Ovary (tissue), 10 donors: ENCODE measurements at places on chromosomes 3 and 15. TPM values are rescaled to one million over a fixed set of nuclear protein-coding genes. Genes with fewer than 3 reads are reported as not detected.

GRCh38 chr15:91338766-91339165 is 238.7 kb downstream of the SV2B start:
- no peaks in the 10 kb centered on the region for H3K36me3 ChIP-seq
- no peak overlapping the region for H3K27ac ChIP-seq
- DNase-seq: no peak
- no peaks in the 10 kb centered on the region for H3K4me1 ChIP-seq

TTLL13 gene
- total RNA-seq: 0.13 TPM

- DNase-seq: no peak
- peak overlapping the region; percentile 46 for H3K4me3 ChIP-seq
- no peaks in the 10 kb centered on the region for H3K36me3 ChIP-seq
- H3K4me1 ChIP-seq: peaks cover 9% of the 10 kb centered on the region
These were observed 13.7 kb downstream of the NR2F2 start for GRCh38 chr15:96344060-96344705.

DNA sequence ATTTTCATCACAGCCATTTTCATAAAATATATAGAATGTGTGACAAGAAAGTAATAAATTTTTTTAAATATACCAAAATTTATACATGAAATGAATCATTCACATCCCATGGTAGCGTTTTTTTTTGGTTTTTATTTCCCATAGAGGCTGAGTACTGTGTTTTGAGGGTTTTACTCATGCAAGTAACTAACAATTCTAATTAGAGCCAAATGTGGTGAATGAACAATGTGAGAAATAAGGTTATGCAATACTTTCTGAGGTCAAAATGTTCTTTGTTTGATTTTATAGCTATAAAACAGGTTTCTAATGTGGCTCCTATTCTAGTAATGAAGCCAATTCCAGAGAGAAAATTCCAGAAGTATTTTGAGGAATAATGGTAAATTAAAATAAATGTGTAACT is 386.8 kb downstream of the TBC1D5 start:
- no peak for DNase-seq
- no peak overlapping the region for H3K27ac ChIP-seq
- no peaks in the 10 kb centered on the region for H3K36me3 ChIP-seq
- H3K4me1 ChIP-seq: peaks cover 1% of the 10 kb centered on the region

- no peaks in the 10 kb centered on the region for H3K27me3 ChIP-seq
- H3K4me1 ChIP-seq: peaks cover 58% of the 10 kb centered on the region
- peak; percentile 42 for DNase-seq
- no peaks in the 10 kb centered on the region for H3K36me3 ChIP-seq
- no peak overlapping the region for H3K4me3 ChIP-seq
These were observed 15.5 kb downstream of the BMF start for GRCh38 chr15:40092979-40093869.

ATP13A5 gene
- not detected for total RNA-seq

TRPC1 gene
- 20.2 TPM for total RNA-seq

GRCh38 chr15:60752973-60753720 is 274.2 kb upstream of the ICE2 start:
- no peak overlapping the region for H3K4me3 ChIP-seq

- H3K27ac ChIP-seq: no peak overlapping the region
- no peaks in the 10 kb centered on the region for H3K4me1 ChIP-seq
- no peak overlapping the region for H3K4me3 ChIP-seq
- H3K36me3 ChIP-seq: no peaks in the 10 kb centered on the region
These were observed 12.5 kb upstream of the GK5 start for GRCh38 chr3:142237891-142238290.

- H3K27ac ChIP-seq: no peak overlapping the region
- no peak for DNase-seq
- H3K4me3 ChIP-seq: no peak overlapping the region
- H3K27me3 ChIP-seq: no peaks in the 10 kb centered on the region
These were observed 101.8 kb downstream of the NECTIN3 start for GRCh38 chr3:111173328-111173900.

GPR171 gene
- total RNA-seq: 0.99 TPM

EAF2 gene
- total RNA-seq: 2.1 TPM

DNA sequence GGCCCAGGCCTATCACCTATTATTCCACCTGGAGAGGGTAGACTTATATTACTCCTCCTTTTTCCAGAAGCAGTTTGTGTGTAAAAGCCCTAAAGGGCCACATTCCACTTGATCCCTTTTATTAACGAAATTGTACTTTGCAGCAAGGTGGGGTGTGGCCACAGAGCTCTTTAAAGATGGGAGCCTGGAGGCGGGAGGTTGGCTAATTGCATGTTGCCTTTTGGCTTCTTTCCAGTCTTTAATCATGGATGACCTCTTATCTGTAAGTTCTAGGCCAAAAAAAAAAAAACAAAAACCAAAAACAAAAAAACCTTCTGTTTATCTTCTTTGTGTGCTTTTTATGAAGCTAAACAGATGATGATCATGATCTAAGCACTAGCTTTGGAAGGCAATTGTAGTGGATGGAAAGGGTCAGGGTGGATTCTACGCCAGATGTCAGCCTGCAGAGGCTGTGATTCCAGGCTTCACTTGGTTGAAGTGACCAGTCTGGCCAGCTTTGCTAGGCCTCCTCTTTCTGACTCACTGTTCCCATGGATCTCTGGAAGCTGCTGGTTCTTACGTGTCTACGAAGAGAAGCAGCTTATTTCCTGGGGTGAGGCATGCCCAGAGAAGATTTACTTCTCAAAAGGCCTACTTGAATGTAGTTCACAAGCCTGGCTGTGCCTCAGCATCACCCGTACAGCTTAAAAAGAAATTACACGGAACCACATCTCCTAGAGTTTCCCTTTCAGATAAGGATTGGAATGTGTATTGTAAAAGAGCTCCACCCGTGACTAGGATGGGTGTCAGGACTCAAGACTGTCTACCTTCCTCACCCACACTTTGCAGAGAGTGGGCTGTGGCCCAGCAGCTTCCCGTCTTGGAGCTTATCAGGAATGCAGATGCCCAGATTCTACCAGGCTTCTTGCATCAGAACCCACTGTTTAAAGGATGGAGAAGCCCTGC is 330.9 kb upstream of the C2CD4B start:
- H3K27me3 ChIP-seq: no peaks in the 10 kb centered on the region
- H3K4me1 ChIP-seq: peaks cover 9% of the 10 kb centered on the region
- no peak overlapping the region for H3K27ac ChIP-seq
- H3K4me3 ChIP-seq: no peak overlapping the region
- H3K36me3 ChIP-seq: no peaks in the 10 kb centered on the region

- H3K4me1 ChIP-seq: no peaks in the 10 kb centered on the region
- H3K36me3 ChIP-seq: no peaks in the 10 kb centered on the region
- DNase-seq: no peak
- H3K27me3 ChIP-seq: no peaks in the 10 kb centered on the region
These were observed 458.3 kb downstream of the MFSD1 start for GRCh38 chr3:159260049-159260662.

CLSTN2 gene
- 208 TPM for total RNA-seq

SLC6A6 gene
- 51.9 TPM for total RNA-seq

DNA sequence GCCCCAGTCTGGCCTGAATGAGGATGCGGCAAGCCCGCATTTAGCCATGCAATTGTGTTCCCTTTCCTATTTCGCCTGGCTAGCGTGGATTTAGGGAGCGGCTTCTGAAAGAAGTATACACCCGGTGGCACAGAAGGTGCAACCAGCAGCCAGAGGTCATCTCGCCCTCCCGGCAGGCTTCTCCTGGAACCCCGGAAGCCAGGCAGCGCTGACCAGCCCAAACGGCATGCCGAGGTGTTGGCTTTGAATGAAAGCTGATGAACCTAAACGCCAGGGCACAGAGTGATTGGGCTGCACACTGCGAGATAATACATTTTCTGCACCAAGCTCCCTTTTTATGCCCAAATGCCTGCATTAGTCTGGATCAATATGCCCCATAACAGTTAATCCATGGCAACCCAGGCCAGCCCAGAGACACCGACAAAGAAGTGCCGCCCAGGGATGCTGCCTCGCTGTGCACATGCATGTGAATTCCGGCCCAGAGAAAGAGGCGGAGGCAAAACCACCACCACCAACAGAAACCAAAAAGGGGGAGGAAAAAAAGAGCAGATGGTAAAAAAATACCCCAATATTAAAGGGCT is 1.4 kb downstream of the SRGAP3 start:
- no peaks in the 10 kb centered on the region for H3K27me3 ChIP-seq
- peak overlapping the region; percentile 37 for H3K4me3 ChIP-seq
- H3K4me1 ChIP-seq: peaks cover 4% of the 10 kb centered on the region
- H3K27ac ChIP-seq: no peak overlapping the region
- no peaks in the 10 kb centered on the region for H3K36me3 ChIP-seq

- peak overlapping the region; percentile 33 for H3K27ac ChIP-seq
- H3K4me1 ChIP-seq: peaks cover 5% of the 10 kb centered on the region
- no peak for DNase-seq
- H3K4me3 ChIP-seq: no peak overlapping the region
These were observed 5.4 kb upstream of the PLOD2 start for GRCh38 chr3:146166415-146166821.

DNA sequence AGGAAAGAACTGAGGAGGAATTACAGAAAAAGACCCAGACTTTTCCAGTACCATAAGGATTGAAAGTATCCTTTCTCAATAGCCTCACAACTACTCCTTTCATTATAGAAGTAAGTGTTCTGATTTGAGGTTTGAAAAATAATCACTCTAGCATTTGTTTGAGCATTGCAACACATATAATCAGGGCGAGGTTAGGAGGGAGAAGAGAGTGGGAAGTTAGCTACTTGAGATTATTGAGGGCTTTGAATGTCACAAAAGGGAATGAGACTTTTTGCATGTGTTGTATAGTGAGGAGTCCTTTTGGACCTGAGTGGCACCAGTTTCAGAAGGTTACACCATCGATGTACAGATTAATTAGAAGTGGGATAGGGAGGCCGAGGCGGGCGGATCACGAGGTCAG is 65.2 kb upstream of the TNIK start:
- no peak for DNase-seq

DNA sequence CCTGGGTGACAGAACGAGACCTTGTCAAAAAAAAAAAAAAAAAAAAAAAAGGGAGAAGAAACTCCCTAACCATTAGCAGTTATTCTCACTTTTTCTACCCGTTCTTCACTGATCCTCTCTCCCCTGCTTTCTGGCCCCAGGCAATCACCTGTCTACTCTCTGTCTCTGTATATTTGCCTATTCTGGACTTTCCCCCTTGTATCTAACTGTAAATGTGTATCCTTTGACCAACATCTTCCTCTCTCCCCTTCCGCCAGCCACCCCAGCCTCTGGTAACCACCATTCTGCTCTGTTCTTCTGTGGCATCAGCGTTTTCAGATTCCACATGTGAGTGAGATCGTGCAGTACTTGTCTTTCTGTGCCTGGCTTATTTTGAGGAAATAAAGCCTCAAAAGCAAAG is 6.9 kb downstream of the CYFIP1 start:
- no peak overlapping the region for H3K27ac ChIP-seq
- no peak for DNase-seq
- H3K27me3 ChIP-seq: no peaks in the 10 kb centered on the region
- H3K4me1 ChIP-seq: peaks cover 4% of the 10 kb centered on the region
- H3K36me3 ChIP-seq: no peaks in the 10 kb centered on the region

CASR gene
- 0.12 TPM for total RNA-seq

- no peak overlapping the region for H3K27ac ChIP-seq
- no peak overlapping the region for H3K4me3 ChIP-seq
- no peak for DNase-seq
- no peaks in the 10 kb centered on the region for H3K27me3 ChIP-seq
- H3K36me3 ChIP-seq: no peaks in the 10 kb centered on the region
These were observed 6.7 kb downstream of the ZDHHC3 start for GRCh38 chr3:44969154-44969827.

DNA sequence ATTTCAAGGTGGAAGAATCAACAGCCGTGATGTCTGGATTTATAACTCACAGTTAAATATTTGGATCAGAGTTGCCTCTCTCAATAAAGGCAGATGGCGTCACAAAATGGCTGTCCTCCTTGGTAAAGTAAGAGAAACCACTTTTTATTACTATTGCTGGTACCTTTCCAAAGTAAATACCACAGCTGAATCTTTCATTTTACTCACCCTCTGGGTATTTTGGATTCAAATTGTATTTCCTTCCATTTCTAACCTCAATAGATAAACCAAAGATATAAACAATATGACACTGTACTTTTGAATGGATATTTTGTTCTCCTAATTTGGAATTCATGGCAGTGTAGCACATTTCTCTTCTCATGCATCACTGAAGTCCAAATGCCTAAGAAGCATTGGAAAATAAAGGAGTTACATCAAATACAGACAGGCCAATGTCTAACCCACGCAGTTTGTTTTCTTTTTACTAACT is 29.5 kb downstream of the KLHL24 start:
- H3K4me3 ChIP-seq: no peak overlapping the region
- no peaks in the 10 kb centered on the region for H3K27me3 ChIP-seq
- no peak overlapping the region for H3K27ac ChIP-seq
- no peak for DNase-seq
- no peaks in the 10 kb centered on the region for H3K36me3 ChIP-seq
- peaks cover 1% of the 10 kb centered on the region for H3K4me1 ChIP-seq

CNTN3 gene
- 1.6 TPM for total RNA-seq

PLCH1 gene
- total RNA-seq: 6.3 TPM

ACOX2 gene
- total RNA-seq: 23.7 TPM

RASGRF1 gene
- total RNA-seq: 0.60 TPM

DNA sequence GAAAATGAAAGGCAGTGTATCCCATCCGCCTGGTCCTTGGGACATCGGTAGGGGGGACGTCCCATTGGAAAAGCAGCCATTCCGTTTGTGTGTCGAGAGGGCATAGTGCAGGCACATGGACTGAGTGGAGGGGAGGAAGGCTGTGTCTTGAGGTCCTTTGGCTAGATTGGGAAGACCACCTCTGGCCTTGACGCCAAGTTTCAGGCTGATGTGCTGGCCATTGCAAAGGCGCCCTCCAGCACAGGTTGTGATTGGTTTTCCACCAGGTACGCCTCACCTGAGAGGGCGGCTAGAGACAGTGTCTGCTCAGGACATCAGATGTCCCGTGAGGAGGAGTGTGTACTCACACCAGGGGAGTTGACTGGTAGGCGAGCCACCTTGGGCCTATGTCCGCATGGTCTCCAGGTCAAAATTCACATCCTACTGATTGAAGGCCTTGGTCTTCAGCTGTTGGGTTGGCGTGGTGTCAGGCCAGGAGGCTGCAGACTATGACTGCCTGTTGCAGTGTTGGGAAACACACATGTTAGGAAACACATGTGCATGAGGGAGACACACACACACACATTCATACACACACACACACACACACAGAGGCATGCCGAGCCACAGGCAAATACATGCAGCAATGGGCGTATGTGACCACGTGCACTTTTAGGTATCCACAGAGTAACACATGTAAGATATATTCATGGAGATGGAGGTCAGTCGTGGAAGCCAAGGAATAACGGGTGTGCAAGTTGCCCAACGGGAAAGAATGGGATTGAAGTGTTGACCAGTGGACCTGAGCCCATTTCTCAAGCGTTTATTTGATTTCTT is 98.4 kb downstream of the SNRPN start:
- no peaks in the 10 kb centered on the region for H3K27me3 ChIP-seq
- DNase-seq: peak; percentile 5
- H3K36me3 ChIP-seq: no peaks in the 10 kb centered on the region
- H3K4me3 ChIP-seq: no peak overlapping the region
- no peaks in the 10 kb centered on the region for H3K4me1 ChIP-seq
